A549 treated with DMSO at 1 μM for 4 hours (cell line): ENCODE measurements at places on chromosomes 2 and 18. TPM values are rescaled to one million over a fixed set of nuclear protein-coding genes. Genes with fewer than 3 reads are reported as not detected.

Gene GNLY
- total RNA-seq: 0.54 TPM in 1 of 5 replicates, not detected in the others

Gene CSRNP3
- total RNA-seq: not detected in 5 replicates

Gene SPP2
- not detected in 5 replicates for total RNA-seq

Gene LYPD6B
- total RNA-seq: not detected in 5 replicates

Gene MAP3K19
- total RNA-seq: not detected in 5 replicates

Gene CD8B2
- total RNA-seq: not detected in 5 replicates

Gene SPATA3
- total RNA-seq: not detected in 5 replicates

Gene SALL3
- not detected in 5 replicates for total RNA-seq

Gene CREG2
- 3.5 to 10.0 TPM (median 8.7 TPM) in 5 replicates for total RNA-seq

Gene ALLC
- 0.05 TPM in 1 of 5 replicates, not detected in the others for total RNA-seq

Gene ACMSD
- not detected in 5 replicates for total RNA-seq

Gene KCNK3
- total RNA-seq: 1.2 to 1.6 TPM (median 1.4 TPM) in 5 replicates

Gene SH3RF3
- total RNA-seq: 0.25 to 0.50 TPM (median 0.45 TPM) in 5 replicates

Gene TFCP2L1
- total RNA-seq: 0.78 to 0.94 TPM (median 0.89 TPM) in 5 replicates

Gene LRRC30
- not detected in 5 replicates for total RNA-seq

Gene SNORC
- 5.4 to 13.3 TPM (median 10.3 TPM) in 5 replicates for total RNA-seq

Gene DIS3L2
- 11.6 to 16.3 TPM (median 13.9 TPM) in 5 replicates for total RNA-seq

Gene XDH
- total RNA-seq: 1.1 to 1.8 TPM (median 1.4 TPM) in 5 replicates

Gene RGPD4
- total RNA-seq: 0.02 to 0.08 TPM (median 0.05 TPM) in 4 of 5 replicates, not detected in the other

Gene RIT2
- not detected in 5 replicates for total RNA-seq

Gene SERPINB12
- not detected in 5 replicates for total RNA-seq

Gene HOXD8
- 4.8 to 5.9 TPM (median 5.5 TPM) in 5 replicates for total RNA-seq

Gene CXCR1
- total RNA-seq: not detected in 5 replicates

Gene CFAP65
- 0.09 to 0.19 TPM (median 0.15 TPM) in 5 replicates for total RNA-seq

Gene FBLN7
- total RNA-seq: 0.42 to 0.86 TPM (median 0.55 TPM) in 5 replicates

Gene DLX1
- 3.6 to 4.2 TPM (median 3.9 TPM) in 5 replicates for total RNA-seq
